ENCODE measurements at places on chromosomes 16 and 17. TPM values are rescaled to one million over a fixed set of nuclear protein-coding genes. Genes with fewer than 3 reads are reported as not detected.

DNA sequence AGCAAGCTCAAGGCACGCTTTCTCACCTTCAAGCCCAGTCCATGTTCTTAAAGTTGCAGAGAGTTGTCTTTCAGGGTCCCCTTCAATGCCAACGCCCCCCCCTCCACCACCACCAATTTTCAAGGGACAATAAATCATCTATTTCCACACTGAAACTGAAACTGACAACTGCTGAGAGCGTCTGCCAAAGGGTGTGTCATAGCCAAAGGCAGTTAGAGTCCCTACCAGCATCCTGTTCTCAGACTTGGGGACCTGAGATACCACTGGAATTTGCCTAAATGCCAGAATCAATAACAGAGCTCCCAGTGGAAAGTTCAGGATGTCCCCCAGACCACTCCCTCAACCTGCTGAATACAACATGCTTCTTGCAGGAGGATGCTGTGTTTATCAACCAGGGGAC is 133.2 kb upstream of the SOX9 start:
- peak; percentile 50 for DNase-seq

DNA sequence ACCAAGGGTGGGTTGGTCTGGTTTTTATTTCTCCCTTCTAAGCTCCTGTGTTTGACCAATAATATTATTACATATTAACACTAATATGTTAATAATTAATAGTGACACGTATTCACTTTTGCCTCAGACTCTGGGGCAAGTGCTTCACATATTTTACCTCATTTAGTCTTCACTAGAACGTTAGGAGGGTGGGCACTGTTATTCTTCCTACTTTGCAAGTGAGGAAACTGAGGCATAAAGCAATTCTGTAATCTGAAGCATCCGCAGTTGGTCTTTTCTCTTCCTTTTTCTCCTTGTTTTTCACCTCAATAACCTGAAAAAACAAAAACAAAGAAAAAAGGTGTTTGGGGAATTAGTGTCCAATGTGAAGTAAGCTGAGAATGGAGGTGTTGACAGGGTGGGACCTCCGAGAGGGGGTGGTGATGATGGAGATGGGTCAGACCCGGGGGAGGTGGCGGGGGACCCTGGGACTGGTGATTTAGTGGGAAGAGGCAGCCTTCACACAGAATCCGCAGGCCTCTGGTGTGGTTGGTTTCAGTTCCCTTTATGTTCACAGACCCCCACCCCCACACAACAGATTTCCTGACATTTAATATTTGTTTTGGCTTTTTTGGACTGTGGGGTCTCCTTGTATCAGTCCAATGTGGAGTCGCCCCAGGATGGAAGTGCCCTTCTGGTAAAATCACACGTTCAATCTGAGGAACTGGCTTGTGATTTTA is 3.7 kb downstream of the CDH1 start:
- DNase-seq, result no peak

DNA sequence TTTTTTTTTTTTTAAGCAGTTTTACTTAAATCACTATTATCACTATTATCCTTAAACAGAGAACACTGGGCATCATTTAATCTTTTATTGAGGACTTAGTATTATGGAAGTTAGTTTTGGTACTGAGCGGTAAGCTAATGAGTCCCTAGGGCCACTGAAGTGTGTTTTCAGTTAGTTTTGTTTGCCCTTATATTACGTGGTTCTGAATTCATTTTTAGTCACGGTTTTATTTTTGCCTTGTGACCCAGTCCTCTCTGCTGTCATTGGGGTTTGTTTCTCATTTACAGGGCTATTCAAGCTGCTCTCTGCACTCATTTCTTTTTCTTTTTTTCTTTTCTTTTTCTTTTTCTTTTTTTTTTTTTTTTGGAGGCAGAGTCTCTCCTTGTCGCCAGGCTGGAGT is 17.3 kb downstream of the RABEP1 start:
- no peak for DNase-seq

GRCh38 chr16:85643631-85644030 is 30.5 kb downstream of the GSE1 start:
- no peak for DNase-seq

The CDT1 gene
- total RNA-seq, result 23.1 TPM

The RNF43 gene
- total RNA-seq, result 0.57 TPM

DNA sequence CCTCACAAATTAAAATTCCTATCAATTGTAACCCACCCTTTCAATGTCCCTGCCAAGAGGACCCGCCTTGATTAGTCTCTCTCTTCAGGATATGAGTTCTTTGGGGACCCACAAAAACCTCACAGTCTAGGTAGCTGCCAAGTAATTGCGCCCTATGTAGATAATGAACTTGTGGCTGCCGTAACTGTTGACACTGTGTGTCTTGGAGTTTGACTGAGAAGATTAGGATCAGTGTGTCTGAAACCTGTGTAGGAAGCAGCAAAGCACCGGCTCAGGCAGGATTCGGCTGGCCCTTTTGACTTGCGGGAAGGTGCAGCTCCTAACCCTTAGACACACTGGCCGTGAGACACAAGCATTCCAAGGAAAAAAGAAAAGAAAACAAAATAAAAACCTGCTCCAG is 17.8 kb upstream of the SLC6A4 start:
- no peak for DNase-seq

DNA sequence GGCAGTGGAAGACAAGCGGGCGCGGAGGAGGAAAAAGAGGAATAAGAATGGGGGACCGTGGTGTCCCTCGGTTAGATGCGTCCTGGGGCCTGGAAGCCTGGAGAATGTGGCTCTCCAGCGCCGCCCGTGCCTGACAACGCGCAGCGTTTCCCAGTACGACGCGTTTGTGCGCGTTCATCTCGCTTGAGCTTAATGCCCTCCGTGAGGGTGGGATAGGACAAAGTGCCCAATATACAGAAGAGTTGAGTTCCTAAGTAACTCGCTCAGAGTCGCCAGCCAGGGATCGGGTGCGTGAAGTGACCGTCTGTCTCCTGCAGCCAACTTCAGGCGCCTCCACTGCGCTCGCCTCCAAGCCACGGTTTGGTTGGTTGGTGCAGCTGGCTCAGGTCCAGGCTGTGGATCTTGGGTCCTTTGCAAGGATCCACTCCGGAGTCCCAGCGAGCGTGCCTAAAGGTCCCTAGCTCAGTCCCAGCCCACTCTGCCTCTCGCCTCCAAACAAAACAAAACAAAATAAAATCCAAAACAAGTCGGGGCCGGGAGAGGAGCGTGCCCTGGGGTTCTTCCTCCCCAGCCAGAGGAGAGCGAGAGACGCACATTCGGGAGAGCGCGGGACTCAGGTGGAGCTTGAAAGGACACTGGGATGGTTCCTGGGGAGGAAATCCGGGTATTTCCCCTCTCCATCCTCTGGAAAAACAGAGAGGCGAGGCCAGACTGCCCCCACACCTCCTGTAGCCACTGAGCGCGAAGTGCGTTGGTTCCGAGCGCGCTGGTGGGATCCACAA is 974 bp downstream of the GALR2 start:
- DNase-seq, result no peak

DNA sequence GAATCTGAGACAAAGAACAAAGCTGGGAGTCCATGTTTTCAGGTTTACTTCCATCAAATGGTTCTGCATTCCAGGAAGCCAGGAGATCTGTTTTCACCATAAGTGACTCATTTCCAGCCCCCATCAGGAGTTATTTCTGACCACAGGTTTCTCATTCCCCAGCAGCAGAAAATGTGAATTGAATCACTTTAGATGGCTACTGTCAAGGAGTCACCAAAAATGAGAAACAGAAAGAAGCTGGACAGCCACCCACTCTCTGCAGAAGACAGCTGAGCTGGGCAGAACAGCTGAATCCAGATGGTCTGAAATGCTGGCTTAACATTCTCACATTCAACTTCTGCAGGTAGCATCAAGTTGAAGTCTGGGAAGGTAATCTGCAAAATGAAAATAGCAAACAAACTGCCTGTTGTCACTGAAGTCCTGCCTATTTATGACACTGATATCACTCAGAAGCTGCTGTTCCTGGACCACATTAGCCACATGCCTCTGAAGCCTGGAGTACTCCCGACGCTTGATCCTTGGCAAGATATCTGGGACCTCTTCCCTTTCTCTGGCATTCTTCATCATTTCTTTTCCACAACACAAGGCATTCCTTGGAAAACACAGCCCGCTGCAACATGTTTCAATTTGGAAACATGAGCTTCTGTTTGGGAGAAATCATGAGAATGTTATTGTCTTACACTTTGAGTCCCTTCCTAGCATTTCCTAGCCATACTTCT is 15.3 kb downstream of the CCL11 start:
- peak; percentile 64 for DNase-seq

The PIRT gene
- not detected for total RNA-seq

The KRTAP1-5 gene
- not detected for total RNA-seq

DNA sequence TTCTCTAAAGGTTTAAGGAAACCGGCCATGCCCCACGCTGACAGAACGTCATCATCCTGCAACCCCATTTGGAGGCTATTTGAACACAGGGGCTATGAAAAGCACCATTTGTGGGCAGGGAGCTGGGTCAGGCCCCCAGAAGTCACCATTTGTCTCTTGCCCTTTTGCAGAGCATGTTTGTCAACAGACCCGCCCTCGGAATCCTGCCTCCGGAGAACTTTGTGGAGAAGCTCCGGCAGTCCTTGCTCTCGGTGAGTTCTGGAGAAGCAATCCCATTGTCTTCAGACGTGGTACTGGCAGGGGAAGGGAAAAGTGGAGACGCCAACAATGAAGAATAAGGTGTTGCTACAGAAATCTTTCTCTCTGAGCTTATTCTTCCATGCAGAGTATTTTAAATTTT is 33.5 kb downstream of the TMEM186 start:
- DNase-seq, result no peak

- no peak for DNase-seq
Observed at GRCh38 chr16:85387171-85387507, 226.0 kb upstream of the GSE1 start.

The MYH1 gene
- total RNA-seq, result not detected

- no peak for DNase-seq
Observed at GRCh38 chr16:76292218-76292617, 15.0 kb downstream of the CNTNAP4 start.

The PIK3R5 gene
- not detected for total RNA-seq

The C17orf113 gene
- total RNA-seq, result 0.30 TPM

The SMARCE1 gene
- 126 TPM for total RNA-seq

- no peak for DNase-seq
Observed at GRCh38 chr16:78689028-78689427, 589.6 kb downstream of the WWOX start.
